ENCODE measurements at places on chromosomes 13 and 19.

GRCh38 chr13:76992548-76993001 lies 694 bp downstream of the CLN5 start:
- peak; percentile 62 for DNase-seq

DNA sequence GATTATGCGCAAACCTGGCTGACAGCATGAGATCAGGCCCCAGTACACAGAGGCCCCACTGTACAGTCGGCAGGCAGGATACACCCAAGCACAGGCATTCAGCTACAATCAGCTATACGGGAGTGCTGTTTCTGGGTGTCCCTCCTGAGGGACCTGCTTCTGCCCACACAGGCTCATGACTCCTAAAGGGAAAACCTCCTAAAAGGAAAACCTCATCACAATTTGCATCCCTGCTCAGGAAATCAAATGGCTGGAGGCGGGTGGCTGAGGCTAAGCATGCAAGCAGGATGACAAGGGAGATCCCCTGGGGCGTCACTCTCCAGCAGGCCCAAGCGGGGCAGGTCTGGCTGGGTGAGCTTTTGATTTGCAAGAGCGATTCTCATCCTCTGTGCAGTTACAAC lies 99.8 kb downstream of the CRYL1 start:
- DNase-seq, result no peak

DNA sequence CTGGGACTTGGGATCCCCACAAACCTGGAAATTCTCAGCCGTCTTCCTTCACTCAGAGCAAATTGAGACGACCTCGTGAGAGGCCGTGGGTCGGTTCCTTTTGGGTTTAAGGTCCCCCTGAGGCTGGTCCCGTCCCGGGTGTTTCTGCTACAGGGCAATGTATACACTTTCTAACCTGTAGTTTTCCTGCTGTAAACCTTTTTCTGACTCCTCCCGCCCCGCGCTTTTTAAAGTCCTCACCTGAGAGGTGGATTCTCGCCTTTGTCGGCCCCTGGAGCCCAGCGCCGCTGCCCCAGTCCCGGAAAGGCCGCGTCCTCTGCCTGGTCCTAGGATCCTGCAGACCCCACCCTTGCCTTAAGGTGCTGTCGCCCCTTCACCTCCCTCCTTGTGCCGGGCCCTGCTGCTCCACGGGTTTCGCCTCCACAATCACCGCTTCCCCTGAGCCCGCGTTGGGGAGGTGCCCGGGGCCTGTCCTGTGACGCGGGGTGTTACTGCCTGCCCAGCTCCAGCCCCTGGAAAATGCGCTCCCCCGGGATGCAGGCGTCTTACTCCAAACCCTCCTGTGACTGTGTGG lies 391 bp downstream of the ZNF761 start:
- DNase-seq, result peak; percentile 48

DNA sequence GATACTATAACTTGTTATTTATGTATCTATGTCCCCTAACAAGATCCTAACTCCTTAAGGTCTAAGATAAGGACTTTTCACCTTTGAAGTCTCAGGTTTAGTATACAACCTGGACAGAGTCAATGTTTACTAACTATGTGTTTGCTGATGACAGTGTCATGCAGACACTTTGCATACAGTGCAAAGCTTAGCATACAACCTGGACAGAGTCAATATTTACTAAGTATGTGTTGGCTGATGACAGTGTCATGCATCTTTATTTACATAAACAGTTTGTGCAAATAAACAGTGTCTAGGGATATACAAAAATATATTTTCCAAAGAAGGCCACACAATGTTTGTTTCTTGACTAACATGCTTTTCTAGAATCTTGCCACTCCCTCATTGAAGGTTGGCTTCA lies 34.7 kb downstream of the DCT start:
- no peak for DNase-seq

DNA sequence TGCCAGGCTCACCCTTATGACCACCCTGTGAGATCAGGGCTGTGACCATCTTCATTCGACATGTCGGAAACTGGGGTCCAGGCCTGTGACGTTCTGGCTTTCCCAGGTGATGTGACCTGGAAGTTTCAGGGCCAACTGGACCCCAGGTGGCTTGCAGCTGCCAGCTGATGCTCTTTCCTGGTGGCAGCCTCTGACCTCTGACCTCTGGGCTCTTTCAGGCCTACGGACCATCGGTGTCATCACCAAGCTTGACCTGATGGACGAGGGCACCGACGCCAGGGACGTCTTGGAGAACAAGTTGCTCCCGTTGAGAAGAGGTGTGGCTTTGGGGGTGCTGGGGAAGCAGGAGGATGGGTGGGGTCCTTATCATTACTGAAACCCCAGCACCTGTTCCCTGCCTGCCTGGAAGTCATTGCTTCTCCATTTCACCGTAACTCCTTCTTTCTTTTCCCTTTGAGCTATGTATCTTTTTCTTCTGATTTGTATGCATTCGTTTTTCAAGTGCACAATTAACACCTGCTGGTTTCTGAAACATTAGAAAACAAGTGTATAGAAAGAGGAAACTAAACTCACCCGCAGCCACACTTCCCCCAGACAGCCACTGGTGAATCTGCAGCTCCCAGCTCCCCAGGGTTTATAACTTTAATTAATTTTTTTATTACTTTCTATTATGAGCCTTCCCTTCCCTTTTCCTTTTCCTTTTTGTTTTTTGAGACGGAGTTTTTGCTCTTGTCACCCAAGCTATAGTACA lies 58.9 kb downstream of the TMED1 start:
- DNase-seq, result no peak

- DNase-seq, result peak; percentile 8
These were observed 92.9 kb upstream of the SGCG start for GRCh38 chr13:23087880-23088279.

DNA sequence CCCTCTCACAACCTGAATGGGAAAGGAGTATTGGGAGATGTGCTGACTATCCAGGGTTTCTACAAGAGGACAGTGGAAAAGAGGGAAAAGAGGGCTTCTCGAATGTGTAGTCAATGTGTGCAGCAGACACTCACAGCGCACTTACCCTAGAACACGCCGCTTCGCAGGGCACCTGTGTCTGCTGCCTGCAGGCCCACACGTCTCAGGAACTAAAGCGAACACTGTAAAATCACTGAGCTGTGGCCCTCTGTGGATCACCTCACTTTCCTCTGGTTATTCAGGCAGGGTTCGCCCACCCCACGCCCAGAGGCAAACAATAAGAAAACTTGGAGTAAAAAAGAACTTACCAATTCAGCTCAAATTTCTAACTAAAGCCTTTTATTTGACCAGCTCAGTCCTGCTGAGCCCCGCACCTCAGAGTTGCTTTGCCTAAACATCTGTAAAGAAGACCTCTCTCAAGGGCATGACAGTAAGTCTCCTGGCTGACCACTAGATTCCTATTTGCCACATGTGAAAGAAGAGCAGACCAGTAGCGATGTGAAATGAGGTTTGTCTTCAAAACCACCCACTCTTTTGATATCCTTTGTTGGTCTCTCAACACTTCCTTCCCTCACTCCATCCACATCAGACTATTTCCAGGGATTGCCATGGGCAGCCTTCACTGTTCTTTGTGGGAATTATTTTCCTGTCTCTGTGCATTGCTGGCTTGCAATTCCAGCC lies 19.3 kb upstream of the DOCK9 start:
- no peak for DNase-seq

- no peak for DNase-seq
These were observed 257.4 kb downstream of the OLFM4 start for GRCh38 chr13:53285896-53286430.

DNA sequence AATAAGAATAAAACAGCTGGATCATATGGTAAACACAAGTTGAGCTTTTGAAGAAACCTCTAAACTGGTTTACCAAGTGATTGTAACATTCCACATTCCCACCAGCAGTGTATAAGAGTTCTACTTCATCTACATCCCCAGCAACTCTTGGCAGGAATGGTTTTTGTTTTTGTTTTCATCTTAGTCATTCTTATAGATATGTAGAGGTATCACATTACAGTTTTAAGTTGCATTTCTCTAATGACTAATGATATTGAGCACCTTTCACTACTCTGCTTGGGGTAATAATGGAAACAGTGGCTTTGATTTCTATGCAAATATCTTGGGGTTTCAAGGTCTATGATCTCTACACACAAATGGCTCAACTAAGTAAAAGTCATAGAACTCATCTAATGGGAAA lies 614.5 kb downstream of the TBC1D4 start:
- no peak for DNase-seq

DNA sequence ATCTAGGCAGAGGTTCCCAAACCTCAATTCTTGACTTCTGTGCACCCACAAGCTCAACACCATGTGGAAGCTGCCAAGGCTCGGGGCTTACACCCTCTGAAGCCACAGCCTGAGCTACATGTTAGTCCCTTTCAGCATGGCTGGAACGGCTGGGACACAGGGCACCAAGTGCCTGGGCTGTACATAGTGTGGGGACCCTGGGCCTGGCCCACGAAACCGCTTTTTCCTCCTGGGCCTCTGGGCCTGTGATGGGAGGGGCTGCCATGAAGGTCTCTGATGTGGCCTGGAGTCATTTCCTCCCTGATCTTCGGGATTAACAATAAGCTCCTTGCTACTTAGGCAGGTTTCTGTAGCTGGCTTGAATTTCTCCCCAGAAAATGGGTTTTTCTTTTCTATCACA lies 108.1 kb downstream of the HS6ST3 start:
- DNase-seq, result no peak

- no peak for DNase-seq
These were observed 11.1 kb upstream of the NANOS3 start for GRCh38 chr19:13865571-13866462.

DNA sequence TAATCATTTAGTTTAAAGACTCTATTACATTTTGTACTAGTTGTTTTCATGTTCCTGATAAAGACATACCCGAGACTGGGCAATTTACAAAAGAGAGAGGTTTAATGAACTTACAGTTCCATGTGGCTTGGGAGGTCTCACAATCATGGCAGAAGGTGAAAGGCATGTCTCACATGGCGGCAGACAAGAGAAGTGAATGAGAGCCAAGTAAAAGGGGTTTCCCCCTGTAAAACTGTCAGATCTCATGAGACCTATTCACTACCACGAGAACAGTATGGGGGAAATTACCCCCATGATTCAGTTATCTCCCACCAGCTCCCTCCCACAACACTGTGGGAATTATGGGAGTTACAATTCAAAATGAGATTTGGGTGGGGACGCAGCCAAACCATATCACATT lies 129.2 kb downstream of the PAN3 start:
- no peak for DNase-seq

GRCh38 chr19:4539693-4540581 lies at the start of gene LRG1:
Gene LRG1, minus strand, starts transcription at chr19:4540036. Its CDS starts 23 bp downstream, at chr19:4540013.
- no peak for DNase-seq

DNA sequence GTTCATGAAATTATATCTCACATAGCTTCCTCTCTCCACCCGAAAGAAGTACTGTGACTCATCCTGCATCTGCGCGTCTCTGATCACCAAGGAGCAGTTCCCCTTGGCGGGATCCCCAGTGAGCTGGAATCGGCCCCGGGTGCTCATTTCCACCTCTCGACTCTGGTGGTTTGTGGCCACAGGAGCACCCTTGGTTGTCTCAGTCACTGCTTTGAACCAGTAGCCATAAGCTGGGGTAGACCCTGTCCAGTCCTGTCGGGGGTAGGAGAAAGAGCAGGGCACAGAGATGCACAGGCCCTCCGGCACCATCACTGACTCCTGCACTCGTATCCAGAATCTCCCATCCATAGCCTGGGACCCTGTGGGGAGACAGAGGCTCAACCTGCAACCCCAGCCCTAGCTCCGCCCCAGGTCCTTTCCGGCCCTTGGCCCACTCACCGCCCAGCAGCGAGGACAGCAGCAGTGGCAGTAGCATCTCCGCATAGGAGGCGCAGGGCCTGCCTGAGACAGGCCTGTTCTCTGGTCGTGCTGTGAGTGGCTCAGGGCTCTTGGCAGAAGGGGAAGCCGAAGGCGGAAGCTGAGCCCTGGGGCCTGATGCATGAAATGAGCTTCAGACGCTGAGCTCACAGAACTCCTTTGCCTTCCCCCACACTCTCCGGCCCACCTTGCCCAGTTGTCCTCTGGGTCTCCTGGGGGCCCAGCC lies at the start of gene SIGLEC10:
Gene SIGLEC10, minus strand, starts transcription at position 536 of the 703 bp plus-strand sequence. Its CDS starts 61 bp downstream, at position 475.
- DNase-seq, result no peak

GRCh38 chr19:5635427-5635826 lies 12.5 kb downstream of the SAFB start:
- no peak for DNase-seq

GRCh38 chr13:51097353-51098043 lies 13.6 kb downstream of the C13orf42 start:
- DNase-seq, result no peak

GRCh38 chr13:98176777-98177608 lies at the start of gene RNF113B:
Gene RNF113B, minus strand, starts transcription at chr13:98177269. Its CDS starts 33 bp downstream, at chr13:98177236.
- no peak for DNase-seq

- no peak for DNase-seq
These were observed 147.1 kb upstream of the IRS2 start for GRCh38 chr13:109933476-109933875.

- no peak for DNase-seq
These were observed 19.2 kb downstream of the NAXD start for GRCh38 chr13:110634558-110634957.

- DNase-seq, result no peak
These were observed 124.3 kb upstream of the TMTC4 start for GRCh38 chr13:100798739-100799361.

DNA sequence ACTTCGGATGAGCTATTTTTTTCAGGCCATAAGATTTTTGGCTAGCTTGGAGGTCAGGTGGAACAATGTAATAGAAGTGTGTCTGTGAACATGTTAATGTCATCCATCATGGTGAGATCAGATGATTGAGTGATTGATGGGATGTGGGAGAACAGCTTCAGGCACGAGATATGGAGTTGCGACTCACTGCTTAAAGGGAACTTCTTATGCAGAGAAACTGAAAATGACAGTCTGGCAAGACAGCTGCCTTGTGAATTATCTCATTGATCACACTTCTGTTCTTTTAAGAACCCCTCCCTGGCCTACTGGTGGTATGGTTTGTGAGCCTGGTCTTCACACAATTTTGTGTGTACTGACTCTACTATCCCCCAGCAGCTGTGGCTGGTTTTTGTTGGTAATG lies 96.0 kb downstream of the OLFM4 start:
- no peak for DNase-seq

DNA sequence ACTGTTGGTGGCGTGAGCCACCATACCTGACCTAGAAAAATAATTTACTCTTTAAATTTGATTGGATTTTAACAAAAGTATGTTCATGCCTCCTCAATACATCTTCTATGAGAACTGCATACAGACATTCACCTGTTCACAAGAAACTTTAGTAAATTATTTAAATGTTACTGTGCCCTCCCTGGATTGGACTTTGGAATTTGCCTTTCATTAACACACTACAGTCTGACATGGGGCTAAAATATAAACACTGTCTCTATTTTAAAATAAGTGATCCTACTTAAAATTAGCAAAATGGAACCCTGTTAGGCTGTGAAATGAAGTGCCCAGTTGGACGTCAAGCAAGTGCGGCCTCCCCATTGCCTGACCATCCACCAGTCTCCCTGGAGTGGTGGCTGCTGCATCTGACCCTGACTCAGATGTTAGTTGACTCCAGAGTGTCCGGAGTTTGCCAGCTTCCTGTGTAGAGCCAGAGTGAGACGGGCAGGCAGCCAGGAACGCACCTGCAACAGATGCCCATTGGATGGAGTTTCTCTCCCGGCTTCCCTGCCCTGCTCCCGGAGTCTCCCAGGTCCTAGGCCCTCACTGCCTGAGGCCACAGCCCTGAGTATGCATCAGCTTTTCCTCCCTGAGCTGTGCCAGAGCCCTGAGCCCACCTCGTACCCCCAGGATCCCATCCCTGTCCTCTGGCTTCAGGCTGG lies 45.9 kb upstream of the ATP11A start:
- no peak for DNase-seq

Data from erythroblast (primary cell).